ENCODE measurements at places on chromosomes 1 and 21. TPM values are rescaled to one million over a fixed set of nuclear protein-coding genes. Genes with fewer than 3 reads are reported as not detected.

ACTL8 gene
- not detected for total RNA-seq

CNR2 gene
- not detected for total RNA-seq

EFNA4 gene
- total RNA-seq = 2.5 TPM

SPSB1 gene
- 57.1 TPM for total RNA-seq

LRRC42 gene
- 35.3 TPM for total RNA-seq

ARMH1 gene
- 1.3 TPM for total RNA-seq

C1orf94 gene
- not detected for total RNA-seq

CXADR gene
- 1.2 TPM for total RNA-seq

HLX gene
- 2.6 TPM for total RNA-seq

MRPS15 gene
- 66.7 TPM for total RNA-seq

RNF186 gene
- total RNA-seq = not detected

TMEM201 gene
- 3.2 TPM for total RNA-seq

S100A9 gene
- total RNA-seq = not detected

VPS26C gene
- 104 TPM for total RNA-seq

SPRR2B gene
- total RNA-seq = not detected

SYT2 gene
- not detected for total RNA-seq

FMO3 gene
- total RNA-seq = 15.6 TPM

FLG2 gene
- total RNA-seq = not detected

KRTAP11-1 gene
- total RNA-seq = not detected
